NCI-H1048 (cell line): ENCODE measurements at places on chromosomes 1 and 21.

DNA sequence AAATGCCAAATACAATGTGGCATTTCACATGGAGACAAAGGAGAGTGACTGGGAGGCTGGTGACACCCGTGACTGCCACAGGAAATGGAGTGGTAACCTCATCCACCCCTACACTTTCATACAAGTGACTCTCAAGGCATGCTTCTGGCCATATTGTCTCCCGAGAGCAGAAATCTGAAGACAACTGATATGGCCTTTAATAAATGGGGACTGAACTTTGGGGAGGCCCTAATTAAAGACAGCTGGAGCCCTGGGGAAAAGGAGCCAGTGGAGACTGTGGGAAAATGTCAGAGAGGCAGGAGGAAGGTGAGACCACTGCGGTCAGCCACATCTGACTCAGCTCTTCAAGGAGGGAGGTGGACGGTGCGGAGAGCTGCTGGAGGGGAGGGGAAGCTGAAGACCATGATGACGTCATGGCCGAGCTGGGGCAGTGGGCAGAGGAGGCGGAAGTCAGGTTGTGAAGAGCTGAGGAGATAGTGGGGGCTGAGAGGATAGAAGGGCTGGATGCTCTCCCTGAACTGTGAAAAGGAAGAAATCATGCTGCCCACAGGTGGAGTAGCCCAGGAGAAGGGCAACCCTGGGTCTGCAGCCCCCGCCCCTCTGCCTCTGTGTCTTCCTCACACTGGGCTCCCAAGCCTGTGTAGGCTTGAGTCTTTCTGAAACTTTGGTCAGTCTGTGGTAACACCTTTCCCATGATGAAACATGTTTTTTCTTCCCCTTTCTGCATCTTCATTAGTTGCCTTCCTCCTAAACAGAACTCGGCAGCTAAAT, 14.0 kb upstream of the NCF2 start:
- DNase-seq: no peak

DNA sequence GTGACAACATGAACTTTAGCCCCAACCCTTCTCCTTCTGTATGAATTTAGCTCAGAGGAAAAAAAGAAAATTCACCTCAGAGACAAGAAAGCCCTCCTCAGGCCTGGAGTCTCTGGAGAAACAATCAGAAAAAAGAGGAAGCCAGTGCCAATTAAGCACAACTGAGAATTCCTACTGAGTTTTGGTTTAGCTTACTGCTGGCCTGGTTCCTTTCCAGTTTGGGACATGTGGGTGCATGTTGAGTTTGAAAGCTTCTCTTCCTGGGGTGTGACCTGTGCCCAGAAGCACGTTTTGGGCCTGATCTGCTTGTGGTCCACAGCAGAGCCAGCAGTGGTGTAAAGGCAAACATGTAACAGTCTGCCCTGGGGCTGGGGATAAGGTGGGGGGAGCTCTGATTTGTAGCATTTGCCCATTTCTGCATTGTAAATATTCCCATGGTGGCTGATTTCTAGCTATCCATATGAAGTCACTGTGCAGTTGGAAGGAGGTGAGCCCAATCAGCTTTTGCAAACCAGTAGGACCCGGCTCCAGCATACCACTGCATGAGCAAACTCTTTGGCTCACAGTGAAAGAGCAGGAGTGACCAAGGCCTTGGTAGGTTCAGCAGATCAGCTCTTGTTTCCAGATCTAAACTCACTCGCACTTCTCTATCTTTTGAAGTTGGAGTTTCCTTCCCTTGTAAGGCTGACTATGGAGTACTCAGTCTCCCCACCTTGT, 4.7 kb upstream of the THEM5 start:
- DNase-seq: no peak

DNA sequence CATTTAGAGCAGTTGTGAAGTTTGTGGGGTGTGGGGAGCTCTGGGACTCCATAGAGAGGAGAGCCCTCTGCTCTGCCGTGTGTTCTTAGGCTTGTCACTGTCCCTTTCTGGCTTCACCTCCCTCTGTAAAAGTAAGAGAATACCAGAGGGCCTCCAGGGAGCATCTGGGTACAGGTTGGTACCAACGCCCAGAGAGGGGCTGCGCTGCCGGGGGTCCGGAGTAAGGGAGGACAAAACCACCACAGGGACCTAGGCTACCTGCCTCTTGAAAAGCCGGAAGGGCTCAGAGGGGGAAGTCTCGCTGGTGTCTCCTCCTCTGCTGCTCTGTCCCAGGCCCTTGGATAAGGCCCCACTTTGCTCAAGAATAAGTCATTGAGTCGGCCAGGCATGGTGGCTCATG, 3.1 kb upstream of the TINAGL1 start:
- no peak for DNase-seq

GRCh38 chr1:25502957-25503356, 40.4 kb upstream of the LDLRAP1 start:
- DNase-seq: no peak

DNA sequence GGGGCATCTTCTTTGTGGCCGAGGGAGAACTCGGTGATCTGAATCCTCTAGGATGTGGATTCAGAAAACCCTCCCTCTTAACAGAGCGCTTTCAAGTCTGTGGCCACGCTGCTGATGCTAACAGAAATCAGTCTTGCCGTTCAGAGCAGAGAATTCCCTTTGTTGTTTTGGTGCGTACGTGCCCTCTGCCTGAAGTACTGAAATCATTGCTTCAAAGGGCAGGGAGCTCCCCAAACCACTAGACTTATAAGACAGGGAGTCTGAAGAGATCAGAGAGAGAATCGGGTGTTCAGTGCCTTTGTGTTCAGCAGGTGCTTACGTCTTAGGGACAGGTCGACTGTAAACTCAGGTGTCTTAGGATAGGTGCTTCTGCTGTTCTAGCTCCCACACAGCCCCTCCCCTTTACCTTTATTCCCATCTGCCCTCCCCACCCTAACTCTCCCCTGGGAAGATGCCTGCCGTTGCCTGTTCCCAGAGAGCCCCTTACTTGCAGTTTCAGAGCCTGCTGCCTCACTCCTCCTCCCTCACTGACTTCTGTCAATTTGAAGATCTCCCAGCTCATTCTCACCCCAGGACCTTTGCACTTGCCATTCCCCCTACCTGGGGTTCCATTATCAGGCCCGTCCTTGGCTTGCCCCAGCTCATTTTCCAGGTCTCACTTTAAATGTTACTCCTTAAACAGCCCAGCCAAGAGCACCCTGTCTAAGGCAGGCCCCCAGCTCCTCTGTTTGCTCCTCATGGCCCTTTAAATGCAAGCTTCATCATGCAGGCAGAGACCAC, 143.0 kb downstream of the CAMTA1 start:
- DNase-seq: no peak

DNA sequence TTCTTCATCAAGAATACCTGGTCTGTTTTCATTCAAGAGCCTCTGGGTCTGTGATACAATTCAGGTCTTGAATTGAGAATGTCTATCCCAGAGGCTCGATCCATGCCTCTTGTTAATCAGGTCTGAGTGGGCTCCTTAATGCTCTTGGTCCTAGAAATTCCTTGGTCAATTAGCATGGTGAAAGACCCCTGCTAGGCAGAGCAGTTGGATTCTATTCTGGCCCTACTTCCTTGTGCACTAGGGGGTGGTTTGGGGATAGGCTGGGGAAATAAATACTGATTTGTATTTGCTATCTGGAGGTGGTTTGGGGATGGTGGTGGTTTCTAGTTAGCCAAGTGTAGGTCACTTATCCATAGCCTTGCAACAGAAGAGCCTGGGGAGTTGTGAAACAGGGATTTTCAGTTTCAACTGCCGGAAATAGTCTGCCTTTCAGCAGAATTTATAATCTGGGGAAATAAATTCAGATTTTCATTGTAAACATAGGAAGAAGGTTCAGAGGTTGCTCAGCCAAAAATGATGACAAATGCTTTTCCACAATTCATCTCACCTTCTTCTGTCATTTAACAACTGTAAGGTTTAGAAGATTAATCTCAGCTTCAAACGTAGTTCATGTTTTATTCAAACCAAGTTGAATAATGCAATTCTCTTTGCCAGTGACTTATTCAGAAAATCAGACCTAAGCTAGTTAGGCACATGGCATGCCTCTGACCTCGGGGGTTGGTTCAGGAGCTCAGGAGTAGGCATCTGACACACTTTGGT, 22.2 kb upstream of the SCAF4 start:
- DNase-seq: no peak

- no peak for DNase-seq
These were observed 88.7 kb downstream of the C1orf94 start for GRCh38 chr1:34265396-34265795.

DNA sequence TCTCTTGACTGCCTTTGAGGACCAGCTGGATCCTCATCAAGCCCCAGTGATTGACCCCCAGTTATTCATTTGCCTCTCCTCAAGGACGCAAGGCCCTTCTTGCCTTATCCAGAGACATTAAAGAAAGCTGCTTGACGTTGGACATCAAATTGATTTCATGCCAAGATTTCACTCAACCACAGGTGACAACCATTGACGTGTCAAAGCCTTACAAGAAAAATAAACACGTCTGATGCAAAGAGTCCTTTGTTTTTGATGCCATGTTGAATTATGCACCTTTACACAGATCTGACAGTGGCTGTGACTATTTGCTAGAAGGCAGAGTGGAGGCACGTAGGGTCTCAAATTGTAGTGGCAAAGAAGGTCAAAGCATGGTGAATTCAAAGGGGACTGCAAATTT, 666.2 kb upstream of the CAMK1G start:
- DNase-seq: no peak

- DNase-seq: no peak
These were observed 95.6 kb downstream of the TTC3 start for GRCh38 chr21:37168666-37169065.

GRCh38 chr1:2451741-2452140, 24.3 kb upstream of the PLCH2 start:
- DNase-seq: no peak

GRCh38 chr1:3510956-3511250, 56.4 kb downstream of the ARHGEF16 start:
- no peak for DNase-seq

DNA sequence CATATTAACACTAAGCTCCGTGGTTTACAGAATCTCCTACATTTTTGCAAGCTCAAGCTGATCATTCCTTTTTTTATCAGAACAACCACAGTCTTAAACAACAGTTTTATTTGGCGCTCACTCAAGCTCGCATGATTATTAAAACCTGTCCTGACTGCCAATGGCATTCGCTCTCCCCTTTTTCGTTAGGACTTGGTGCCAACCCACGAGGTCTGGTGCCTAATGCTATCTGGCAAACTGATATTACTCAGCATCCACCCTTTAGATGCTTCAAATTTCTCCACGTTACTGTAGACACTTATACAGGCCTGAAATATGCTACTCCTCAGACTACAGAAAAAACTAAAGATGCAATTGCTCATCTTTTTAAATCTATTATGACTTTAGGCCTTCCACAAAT, 23.0 kb upstream of the ITLN1 start:
- no peak for DNase-seq

- no peak for DNase-seq
These were observed 122.3 kb upstream of the CAMK1G start for GRCh38 chr1:209461168-209461567.

- no peak for DNase-seq
These were observed 21.3 kb downstream of the CD247 start for GRCh38 chr1:167496797-167497619.

- no peak for DNase-seq
These were observed 27.6 kb upstream of the MAP3K7CL start for GRCh38 chr21:29102791-29103257.

DNA sequence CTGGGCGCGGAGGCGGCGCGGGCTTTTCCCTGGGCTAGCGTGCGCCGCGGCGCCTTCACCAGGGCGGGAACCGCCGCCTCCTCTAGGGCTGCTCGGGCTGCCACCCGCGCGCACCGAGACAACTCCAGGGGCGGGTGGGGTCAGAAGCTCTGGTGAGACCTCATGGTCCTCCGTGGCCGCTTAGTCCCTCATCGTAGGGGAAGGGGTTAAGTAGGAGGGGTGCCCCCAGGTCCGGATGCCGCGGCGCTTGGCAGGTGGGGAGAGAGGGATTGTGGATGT, 559 bp downstream of the SERTAD4 start:
- DNase-seq: no peak

DNA sequence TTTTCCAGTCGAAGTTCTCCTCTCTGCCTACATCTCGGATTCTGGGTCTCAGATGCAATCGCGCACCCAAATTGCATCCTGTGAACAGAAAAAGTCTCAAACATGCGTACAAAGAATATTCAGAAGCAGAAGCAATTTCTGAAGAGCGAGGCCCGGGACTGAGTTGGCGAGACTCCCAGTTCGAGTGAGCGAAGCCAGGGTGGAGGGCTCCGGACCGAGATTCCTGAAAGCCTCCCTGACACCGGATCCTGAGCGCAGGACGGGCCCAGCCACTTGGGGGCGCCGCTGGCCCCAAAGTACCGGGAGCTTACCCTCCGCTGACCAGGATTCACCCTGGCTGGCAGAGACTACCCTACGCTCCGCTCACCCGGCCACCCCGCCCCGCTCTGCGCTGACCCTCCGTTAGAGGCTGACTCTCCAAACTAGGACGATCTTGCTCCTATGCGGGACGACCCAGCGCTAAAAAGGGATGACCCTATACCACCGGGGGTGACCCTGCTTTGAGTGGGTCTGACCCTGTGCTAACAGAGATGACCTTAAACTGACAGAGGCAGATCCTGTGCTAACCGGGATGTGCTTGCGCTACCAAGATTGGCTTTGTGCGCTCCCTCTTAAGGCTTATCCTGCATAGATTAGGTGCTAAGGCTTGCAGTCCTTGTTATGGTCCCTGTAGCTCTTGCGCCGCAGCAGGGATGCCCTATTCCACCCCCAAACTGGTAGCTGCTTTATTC, 12.1 kb downstream of the FOXD2 start:
- DNase-seq: no peak

- DNase-seq: peak; percentile 15
These were observed 24.9 kb upstream of the TMEM52 start for GRCh38 chr1:1943834-1944570.

DNA sequence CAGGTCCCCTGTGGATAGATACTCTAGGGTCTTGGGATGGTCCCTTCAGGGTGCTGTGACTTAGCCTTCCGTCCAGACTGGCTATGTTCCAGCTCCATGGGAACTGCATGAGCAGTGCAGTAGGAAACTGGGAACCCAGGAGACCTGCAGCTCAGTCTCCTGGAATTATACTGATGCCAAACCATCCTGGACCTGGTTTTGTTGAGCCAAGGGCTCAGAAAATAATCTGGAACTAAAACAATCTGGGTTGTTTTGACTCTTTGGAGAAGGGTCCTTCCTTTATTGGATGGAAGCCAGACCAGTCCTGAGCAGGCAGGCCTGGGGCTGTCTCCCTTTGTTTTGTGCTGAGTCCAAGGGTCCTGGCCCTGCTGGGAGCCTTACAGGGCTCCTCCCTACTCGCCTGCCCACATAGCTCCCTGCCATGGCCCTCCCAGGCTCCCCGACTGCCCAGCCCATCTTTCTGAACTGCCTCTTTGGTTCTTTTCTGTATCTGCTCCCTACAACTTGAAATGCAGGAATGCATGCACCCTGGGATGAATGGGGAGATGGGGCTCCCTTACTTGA, 1.2 kb downstream of the IPO13 start:
- DNase-seq: no peak

- no peak for DNase-seq
These were observed 45.8 kb upstream of the SAMSN1 start for GRCh38 chr21:14591882-14592281.

DNA sequence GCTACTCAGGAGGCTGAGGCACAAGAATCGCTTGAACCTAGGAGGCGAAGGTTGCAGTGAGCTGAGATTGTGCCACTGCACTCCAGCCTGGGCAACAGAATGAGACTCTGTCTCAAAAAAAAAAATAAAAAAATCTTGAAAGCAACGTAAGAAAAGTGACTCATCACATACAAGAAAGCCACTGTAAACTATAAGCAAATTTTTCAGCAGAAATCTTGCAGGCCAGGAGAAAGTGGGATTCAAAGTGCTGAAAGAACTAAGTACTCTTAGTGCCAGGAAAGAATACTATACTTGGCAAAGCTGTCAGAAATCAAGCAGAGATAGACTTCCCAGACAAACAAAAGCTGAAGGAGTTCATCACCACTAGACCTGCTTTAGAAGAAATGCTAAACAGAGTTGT, 4.4 kb upstream of the HMGN1 start:
- no peak for DNase-seq
